ENCODE measurements at places on chromosomes 1 and 21. TPM values are rescaled to one million over a fixed set of nuclear protein-coding genes. Genes with fewer than 3 reads are reported as not detected.

DNA sequence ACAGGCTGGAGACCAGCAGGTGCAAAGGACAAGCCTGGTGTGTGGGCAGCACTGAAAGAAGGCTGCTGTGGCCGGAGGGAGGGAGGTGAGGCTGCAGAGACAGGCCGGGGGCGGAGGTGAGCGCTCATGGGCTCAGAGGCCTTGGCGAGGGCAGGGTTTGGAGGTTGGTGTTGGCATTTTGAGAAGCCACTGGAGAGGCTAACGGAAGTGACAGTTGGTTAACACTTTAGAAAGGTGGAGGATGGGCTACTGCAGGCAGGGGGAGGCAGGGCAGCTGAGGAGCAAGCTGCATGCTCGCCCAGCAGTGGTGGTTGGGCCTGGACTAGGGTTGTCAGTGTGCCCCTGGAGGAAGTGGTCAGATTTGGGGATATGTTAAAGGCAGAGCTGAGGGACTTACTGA, 37.5 kb downstream of the QSOX1 start:
- no peak for DNase-seq

TPM3 gene
- total RNA-seq, result 300 TPM

DNA sequence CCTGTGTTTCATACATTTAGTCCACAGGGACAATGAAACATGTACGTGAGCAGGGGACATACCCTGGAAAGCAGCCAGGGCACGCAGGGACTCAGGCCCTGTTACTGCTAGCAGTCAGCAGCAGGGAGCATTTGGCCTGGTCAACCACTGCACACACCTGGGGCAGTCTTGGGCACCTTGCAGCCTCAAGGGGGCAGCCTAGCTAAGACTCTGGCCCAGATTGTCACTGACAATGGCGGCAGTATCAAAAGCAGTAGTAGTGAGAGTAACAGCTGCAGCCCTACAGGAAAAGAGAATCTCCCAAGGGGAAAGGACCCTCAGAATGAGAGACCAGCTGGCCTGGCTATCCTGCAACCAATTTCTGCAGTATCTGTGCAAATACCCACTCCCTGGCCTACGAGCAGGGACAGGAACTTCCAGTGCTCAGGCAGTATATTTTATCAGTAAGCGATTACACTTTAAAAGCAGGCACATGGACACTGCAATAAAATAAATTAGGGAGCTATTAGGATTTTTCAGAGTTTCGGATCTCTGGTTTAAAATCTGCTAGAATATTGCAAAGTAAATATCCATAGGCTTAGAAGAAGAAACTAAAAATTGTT, 475.6 kb downstream of the LTN1 start:
- peak; percentile 66 for DNase-seq

FMO2 gene
- total RNA-seq, result 0.20 TPM

DNA sequence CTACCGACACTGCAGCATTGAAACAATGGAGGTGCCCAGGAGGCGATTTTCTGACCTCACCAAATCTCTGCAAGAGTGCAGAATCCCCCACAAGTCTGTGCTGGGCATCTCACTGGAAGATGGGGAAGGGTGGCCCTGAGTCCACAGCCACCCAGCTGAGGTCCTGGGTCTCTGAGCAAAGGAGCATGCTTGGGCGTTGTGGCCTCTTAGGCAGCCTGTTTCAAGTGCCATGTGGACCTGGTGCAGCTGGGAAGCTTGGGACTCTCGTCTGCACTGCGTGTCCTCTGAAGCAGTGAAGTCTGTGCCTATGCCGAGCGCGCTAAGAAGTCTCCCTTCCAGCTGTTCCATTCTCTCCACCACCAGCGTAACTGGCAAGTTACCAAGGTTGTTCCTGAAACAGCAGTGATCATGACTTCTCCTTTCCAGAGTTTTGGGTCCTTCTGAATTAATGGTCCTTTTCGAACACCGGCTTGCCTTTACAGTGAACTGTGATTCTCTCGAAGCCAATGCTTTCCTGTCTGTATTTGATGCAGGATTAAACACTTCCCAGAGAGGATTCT, 5.0 kb upstream of the PLA2G2C start:
- no peak for DNase-seq

GRCh38 chr1:4309676-4310320, 344.6 kb upstream of the AJAP1 start:
- no peak for DNase-seq

TACSTD2 gene
- 56.2 TPM for total RNA-seq

GRCh38 chr1:178470411-178470960, 26.3 kb downstream of the CLEC20A start:
- DNase-seq, result no peak

GRCh38 chr1:204213668-204214662, at the start of gene GOLT1A:
Gene GOLT1A (minus strand): TSS chr1:204213988. CDS start chr1:204213906, 82 bp downstream.
- peak; percentile 72 for DNase-seq
